ENCODE measurements at places on chromosomes 11 and 22.

DNA sequence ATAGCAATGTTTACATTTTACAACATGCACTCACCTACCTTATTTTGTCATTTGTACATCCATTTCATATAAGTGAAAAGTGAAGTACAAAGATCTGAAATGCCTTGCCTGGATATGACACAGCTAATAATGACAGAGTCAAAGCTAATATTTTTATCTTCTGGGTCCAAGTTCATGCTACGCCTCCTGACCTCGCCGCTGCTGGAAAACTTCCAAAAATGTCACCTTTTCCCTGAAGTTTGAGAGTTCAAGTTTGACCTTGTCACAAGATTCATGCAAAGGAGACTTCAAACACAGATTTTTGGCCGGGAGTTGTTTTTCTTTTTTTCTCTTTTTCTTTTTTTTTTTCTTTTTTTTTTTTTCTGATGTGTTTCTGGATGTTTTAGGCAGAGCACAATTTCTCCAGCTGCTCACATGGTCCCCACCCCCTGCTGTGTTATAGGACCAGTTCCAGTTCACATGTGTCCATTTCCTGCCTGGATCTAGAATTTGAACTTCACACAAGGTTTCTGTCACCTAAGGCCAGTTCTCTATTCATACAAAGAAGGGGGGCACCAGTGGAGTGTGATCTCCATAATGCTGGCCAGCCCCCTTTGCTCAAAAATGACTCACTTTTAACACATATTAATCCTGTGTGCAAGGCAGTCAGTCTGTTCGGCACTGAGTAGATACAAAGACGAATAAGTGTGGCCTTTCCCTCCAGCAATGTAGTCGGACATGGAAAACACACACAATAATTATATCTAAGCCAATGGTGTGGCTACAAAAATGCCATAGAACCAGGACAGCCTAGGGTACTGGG lies 546.8 kb downstream of the BUD13 start:
- DNase-seq: no peak

- peak; percentile 46 for DNase-seq
Observed at GRCh38 chr11:2468363-2469235, 23.8 kb downstream of the KCNQ1 start.

DNA sequence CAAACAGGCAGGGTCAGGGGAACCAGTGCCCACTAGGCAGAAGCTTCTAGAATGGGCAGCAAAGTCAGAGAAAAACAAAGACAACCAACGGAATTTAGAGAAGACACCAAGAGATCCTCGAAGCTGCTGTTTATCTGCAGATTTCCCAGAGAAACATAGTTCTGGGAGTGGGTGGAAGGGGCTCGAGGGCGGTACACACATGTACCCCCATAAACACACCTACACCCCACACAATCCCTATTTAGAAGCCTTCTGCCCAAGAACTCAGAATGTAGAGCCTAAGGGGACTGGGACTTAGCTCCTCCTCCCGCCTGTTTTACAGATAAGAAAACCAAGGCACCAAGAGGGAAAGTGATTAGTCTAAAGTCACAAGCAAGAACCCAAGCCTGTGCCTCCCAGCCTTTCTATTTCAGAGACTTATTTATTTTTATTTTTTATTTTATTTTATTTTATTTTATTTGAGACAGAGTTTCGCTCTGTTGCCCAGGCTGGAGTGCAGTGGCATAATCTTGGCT lies 6.4 kb downstream of the NPTXR start:
- DNase-seq: no peak

GRCh38 chr11:3169255-3170043 lies 4.3 kb upstream of the OSBPL5 start:
- DNase-seq: peak; percentile 52

- DNase-seq: no peak
Observed at GRCh38 chr22:24503843-24504338, 8.8 kb downstream of the UPB1 start.

GRCh38 chr22:44482776-44483175 lies 15.3 kb downstream of the RTL6 start:
- no peak for DNase-seq

- DNase-seq: peak; percentile 81
Observed at GRCh38 chr11:83438438-83438837, 152.3 kb upstream of the CCDC90B start.

DNA sequence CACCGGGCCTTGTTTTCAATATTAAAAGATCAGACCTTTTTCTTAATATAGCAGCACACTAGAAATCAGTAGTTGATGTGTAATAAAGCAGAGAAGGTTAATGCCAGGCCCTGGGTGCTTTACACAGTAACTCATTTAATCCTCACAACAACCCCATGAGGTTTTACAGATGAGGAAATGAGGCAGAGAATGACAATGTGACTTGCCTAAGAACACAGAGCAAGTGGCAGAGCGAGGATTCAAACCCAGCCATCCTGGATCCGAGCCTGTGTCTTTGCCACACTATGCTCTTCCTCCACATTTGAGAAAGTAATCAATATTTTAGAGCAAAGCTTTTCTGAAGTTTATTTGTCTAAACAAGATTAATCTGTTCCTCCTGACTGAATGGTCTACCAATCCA lies 7.2 kb downstream of the JAML start:
- DNase-seq: peak; percentile 58

DNA sequence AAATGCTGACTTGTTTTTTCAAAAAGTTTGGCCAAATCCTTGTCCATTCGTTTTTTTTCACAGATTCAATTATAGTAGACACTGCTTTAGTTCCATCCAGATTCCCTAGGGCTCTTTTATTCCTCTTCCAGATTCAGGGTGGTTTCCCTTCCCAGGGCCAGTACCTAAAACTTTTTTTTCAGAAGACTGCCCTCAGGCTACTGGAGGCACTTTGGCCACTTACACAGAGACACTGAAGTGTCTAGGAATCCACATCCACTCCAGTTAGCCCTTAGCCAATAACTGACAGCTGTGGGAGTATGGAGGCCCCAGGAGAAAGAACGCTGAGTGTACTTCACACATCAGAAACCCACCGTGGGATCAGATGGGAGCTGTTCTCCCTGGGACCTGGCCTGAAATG lies 77.3 kb downstream of the CCDC34 start:
- no peak for DNase-seq

- DNase-seq: no peak
Observed at GRCh38 chr11:86155200-86155844, 86.4 kb upstream of the PICALM start.

GRCh38 chr22:27638329-27639233 lies 163.0 kb downstream of the MN1 start:
- no peak for DNase-seq

- DNase-seq: peak; percentile 82
Observed at GRCh38 chr22:50399751-50400331, 56.7 kb downstream of the PPP6R2 start.

DNA sequence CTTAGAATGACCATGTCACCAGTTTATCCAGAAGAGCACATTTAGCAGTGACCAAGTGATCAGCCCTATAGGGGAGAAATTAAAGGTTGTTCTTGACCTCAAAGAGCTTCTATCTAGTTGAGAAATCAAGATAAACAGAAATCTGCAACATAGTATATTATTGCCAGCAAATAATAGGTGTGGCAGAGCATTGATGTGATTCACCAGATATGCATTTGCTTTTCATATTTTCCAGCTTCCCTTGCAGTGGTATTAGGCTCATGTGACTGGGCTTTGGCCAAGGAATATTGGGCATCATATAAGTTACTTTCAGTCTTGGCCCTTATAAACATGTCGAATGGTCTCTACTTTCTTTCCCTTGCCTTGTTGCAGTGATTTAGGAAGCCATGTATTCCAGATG lies 34.5 kb downstream of the COMMD9 start:
- DNase-seq: no peak

- no peak for DNase-seq
Observed at GRCh38 chr11:111372538-111372937, 6.5 kb downstream of the POU2AF1 start.

DNA sequence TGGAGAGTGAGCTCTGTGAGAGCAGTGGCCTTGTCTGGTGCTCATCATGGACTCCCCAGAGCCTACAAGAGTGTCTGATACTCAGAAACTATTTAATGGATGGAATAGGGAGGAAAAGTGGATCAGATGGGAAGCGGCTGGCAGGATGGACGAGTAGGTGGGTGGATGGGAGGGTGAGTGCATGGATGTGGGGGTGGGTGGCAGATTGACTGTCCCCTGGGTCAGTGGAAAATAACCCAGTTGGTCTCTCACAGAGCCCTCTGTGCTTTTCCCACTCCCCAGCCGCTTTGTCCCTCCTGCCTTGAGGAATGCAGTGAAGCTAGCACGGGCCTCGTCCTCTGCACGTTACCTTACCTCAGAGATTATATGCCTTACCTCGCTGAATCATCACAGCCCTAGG lies 5.9 kb downstream of the SPI1 start:
- DNase-seq: no peak

DNA sequence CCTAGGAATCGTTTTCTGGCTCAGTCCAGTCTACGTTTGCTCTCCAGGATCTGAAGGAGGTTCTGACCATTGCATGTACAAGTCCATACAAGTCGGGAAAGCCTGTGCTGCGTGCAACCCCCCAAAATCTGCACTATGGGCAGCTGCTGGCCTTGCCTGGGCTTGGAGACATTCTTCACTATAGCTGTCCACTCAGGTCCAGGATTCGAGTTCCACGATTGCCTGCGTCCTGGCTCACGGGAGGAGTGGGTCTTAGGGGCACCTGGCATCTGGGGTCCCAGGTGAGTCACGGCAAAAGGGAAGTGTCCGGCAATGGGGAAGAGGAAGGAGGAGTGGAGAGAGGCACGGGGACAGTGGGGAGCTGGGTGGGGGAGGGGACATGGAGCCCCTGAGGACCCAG lies 563.0 kb downstream of the BRD1 start:
- DNase-seq: no peak

- no peak for DNase-seq
Observed at GRCh38 chr22:19853879-19854777, 546 bp downstream of the GNB1L start.

- DNase-seq: no peak
Observed at GRCh38 chr11:28547321-28547741, 439.1 kb downstream of the METTL15 start.

GRCh38 chr11:85534806-85535205 lies 92.3 kb downstream of the DLG2 start:
- DNase-seq: no peak

- no peak for DNase-seq
Observed at GRCh38 chr11:9701799-9702198, 37.9 kb downstream of the SWAP70 start.

- no peak for DNase-seq
Observed at GRCh38 chr11:63667995-63668795, 3.0 kb downstream of the ATL3 start.

DNA sequence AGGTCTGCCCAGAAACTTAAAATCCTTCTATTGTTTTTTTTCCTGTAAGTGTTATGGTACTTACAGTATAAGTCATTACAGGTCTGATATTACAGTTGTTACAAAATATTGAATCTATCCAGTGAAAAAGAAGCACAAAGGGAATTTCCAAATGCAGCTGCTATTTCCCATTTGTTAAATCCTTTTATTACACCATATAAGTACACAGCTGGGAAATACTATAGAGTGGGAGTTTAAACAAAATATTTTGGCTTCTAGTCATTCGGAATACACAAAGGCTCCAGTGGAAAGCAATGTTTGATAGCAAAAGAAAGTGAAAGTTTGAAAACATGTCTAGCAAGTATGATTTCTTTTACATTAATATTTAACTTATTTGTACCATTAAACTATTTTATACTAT lies 18.0 kb downstream of the SOX6 start:
- DNase-seq: no peak

GRCh38 chr11:74989260-74989638 lies 516 bp downstream of the NEU3 start:
- DNase-seq: peak; percentile 7

DNA sequence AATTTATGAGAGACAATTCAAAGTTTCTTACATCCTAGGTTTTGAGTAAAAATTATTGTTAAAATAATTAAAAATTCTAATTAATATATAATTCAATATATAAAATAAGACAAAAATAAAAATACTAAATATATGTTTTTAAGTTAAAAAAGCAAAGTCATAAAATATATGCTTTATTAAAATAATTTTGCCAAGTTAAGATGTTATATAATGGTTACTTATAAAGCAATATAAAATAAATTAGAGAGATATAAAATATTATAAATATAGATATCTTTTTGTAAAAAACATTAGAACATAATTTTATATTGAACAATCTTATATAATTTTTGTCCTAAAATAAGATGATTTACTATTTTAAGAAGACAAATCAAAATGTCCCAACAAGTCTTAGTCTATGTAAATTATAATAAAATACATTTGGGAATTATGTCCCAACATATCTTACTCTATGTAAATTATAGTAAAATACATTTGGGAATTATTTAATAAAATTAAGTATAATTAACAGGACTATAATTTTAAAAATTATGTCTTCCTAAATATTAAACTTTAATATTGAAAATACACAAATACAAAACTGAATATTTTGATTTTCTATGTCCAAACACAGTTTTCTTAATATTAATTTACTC lies 67.7 kb upstream of the TOP3B start:
- DNase-seq: no peak

DNA sequence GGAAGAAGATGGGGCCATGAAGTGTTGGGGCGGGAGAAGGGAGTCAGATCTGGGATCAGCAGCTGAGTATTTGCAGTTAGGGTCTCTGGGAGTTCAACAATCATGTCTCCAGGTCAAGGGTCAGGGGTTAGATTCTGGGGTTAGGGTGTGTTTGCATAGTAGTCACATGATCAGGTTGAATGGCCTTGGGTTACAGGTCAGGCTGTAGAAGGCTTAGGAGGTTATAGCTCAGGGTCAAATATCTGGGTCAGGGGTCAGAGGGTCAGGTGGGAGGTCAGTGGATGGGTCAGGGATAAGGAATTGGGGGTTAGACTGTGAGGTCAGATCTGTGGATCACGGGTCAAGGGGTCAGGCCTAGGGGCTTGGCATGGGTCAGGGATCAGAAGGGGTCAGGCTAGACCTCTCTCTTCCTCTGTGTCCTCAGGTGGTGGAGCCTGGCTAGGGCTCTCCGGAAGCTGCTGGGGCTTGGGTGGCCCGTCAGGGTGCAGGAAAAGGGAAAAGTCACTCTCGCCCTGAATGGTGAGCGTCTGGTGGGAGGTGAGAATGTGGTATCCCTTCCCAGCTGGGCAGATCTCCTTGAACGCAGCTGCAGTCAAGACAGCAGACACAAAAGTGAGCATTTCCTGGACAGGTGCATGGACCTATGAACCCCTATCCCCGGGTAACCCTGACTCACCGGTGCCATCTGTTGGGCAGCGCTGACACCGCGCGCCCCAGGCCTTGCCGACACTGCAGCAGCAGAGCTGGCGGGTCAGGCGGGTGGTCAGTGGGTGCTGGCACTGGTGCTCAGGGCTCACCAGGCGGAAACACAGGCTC lies 6.4 kb downstream of the LTBP3 start:
- peak; percentile 68 for DNase-seq

GRCh38 chr11:14980854-14981253 lies 8.7 kb upstream of the CALCA start:
- DNase-seq: no peak

GRCh38 chr22:49476176-49476575 lies 351.5 kb downstream of the BRD1 start:
- no peak for DNase-seq

Measured in inflammatory macrophage (primary cell).